Ureter (tissue), 1 donor: ENCODE measurements at places on chromosomes 11 and 22.

GRCh38 chr11:126578426-126578825 is 222.9 kb downstream of the ST3GAL4 start:
- no peak for DNase-seq

DNA sequence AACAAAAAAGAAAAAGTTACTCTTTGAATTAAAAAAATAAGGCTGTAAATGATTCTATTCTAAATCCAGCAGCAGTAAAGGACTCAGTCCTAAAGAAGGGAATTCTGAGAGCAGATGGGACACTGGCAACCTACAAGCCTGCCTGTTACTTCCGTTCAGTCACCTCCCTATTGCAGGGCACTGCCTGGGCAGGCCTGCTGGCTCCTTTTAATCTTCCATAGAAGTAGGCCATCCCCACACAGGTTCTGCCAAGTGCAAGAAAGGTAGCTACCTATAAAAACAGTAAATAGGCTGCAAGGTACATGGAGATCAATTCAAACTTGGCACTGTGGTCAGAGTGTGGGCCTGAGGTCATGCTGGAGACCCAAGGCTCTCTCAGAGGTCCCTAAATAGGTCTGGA is 136.4 kb downstream of the TRIM44 start:
- DNase-seq = no peak

DNA sequence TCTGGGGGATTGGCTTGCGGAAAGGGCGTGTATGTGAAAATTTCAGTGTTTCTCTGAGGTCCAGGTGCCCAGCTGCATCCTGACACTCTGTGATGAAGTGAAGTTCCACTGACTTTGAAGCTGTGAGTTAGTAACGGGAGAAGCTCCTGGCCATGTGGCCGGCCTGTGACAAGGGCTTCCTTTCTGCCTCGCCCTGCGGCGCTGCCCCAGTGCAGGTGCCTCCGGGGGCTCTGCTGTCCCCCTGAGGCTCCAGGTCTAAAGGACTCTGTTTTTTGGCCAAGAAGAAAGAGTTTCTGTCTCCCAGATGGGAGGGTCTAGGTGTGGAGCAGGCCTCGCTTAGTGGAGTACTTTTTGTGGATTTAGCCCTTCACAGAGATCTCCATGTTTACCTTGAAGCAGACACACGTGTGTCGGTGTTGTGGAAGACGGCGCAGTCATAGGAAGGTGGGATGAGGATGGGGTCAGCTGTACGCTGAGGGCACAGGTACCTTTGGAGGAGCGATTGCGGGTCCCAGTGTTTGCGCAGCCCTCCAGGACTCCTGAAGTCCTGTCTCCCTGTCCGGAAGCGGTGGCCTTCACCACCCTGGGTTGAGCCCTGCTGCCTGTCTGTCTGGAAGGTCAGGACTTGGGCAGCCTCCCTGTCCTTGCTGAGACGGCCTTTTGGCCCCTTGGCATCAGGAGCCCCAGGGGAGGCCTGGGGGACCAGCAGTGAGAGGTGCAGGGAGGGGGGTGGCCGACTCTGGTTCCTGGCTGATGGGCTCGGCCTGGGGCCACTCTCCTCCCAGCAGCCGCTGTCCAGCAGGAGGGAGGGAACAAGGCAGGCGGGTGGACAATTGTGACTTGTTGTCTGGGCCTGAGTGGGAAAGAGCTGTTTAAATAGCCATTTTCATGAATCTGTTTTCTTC is 1249.3 kb downstream of the BRD1 start:
- no peak for DNase-seq

- peak; percentile 90 for DNase-seq
These were observed 8.4 kb upstream of the SLC22A8 start for GRCh38 chr11:63023841-63024648.

DNA sequence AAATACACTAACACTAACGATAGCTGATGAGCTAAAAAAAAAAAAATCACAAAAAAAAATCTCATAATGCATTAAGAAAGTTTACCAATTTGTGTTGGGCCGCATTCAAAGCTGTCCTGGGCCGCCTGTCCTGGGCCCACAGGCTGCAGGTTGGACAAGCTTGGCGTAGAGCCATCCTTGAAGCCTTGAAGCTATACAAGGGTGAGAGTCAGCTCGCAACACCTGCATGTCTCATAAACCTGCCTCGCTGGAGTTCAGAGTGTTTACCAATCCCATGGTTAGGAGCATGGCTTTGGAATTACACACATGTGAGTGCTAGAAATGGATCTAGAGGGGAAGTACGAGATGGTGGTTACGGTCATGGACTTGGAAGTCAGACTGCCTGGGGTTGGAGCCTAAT is 453.7 kb downstream of the INSC start:
- no peak for DNase-seq

GRCh38 chr11:86230921-86231434 is 13.6 kb upstream of the EED start:
- no peak for DNase-seq

GRCh38 chr11:88552379-88553062 is 215.0 kb upstream of the CTSC start:
- DNase-seq = no peak

DNA sequence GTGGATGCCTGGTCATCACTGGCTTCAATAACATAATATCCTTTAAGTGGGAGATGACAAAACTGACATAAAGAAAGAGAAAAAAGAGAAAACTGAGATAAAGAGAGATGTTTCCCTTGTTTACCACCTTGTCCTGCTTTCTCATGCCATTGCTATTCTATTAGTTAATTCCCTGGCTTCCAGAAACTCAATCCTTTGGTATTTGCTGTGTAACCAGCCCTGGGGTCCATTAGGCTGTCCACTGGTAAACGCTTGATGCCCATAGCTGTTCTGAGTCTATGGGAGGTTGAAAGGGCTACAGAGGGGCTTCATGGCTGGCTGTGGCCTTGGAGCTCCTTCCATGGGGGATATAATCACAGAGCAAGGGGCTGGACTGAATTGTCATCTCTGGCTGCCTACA is 243.4 kb upstream of the PLET1 start:
- DNase-seq = no peak

DNA sequence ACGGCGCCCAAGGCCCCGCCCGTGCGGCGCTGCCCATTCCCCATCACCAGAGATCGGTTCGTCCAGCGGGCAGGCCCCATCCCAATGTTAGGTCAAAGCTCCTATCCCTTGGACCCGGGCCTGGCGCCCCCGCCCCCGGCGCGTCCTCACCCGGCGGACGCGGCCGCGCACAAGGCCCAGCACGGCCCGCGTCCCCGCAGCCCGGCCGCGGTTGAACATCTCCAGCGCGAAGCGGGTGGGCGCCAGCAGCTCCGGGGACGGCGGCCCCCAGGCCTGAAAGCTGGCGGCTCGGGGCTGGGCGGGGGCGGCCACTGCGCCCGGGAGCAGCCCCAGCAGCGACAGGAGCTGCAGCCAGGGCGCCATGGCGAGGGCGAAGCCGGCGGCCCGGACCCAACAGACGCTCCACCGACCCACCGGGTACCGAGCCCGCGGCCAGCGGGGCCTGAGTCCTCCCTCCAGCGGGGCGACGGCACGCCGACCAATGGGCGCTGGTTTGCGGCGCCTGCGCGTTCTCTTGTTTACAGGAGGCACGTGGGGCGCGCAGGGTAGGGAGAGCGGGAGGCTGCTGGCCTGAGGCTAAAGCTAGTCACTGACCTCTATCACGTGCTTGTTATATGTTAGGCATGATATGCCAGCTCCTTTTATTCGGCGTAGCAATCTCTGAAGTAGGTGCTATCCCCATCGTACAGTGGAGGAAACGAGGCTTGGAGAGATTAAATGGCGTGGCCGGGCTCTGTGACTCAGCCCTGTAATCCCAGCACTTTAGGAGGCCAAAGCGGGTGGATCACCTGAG is at the start of gene CTSF:
TSS of gene CTSF (minus strand) at position 483 of the 793 bp plus-strand sequence. CDS start at position 363, 120 bp downstream.
- peak; percentile 82 for DNase-seq

- DNase-seq = no peak
These were observed 15.9 kb downstream of the MAP6 start for GRCh38 chr11:75652936-75653335.

DNA sequence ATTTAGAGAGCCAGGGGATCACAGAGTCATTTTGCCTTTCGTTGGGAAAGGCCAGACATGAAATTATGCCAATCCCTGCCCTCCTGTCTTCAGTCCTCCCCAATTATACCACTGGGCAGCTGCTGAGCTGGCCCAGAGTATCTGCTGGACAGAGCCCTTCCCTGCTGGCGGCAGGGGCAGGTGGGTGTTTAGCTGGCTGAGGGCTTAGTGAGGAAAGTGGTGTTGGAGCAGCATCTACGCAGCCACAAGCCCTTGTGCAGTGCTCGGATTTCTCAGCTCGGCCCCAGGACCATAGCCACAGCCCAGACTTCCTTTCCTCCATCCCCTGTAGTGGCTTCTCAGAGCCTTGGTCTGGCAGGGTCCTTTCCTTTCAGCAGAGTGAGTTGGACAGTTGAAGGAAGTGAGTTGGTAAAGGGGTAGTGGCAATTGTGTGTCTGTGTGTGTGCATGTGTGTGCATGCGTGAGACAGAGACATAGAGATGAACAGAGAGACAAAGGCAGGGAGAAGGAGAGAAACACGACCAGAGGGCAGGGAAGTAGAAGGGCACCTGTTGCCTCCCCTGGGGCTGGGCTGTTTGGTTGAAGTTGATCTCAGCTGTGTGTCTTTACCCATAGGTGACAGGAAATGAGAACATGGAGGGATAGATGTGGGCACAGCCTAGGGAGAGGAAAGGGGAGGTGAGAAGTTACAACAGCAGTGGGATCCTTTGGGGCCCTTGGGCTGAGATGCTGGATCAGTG is 66.2 kb downstream of the GRIK4 start:
- DNase-seq = no peak
